Activated naive CD4-positive, alpha-beta T cell treated with Interleukin-2 at 50 U/mL for 16 hours (primary cell): ENCODE measurements at places on chromosomes 2 and 18.
A peak's percentile ranks its signal among the peaks of the same experiment; 100 is the strongest.

DNA sequence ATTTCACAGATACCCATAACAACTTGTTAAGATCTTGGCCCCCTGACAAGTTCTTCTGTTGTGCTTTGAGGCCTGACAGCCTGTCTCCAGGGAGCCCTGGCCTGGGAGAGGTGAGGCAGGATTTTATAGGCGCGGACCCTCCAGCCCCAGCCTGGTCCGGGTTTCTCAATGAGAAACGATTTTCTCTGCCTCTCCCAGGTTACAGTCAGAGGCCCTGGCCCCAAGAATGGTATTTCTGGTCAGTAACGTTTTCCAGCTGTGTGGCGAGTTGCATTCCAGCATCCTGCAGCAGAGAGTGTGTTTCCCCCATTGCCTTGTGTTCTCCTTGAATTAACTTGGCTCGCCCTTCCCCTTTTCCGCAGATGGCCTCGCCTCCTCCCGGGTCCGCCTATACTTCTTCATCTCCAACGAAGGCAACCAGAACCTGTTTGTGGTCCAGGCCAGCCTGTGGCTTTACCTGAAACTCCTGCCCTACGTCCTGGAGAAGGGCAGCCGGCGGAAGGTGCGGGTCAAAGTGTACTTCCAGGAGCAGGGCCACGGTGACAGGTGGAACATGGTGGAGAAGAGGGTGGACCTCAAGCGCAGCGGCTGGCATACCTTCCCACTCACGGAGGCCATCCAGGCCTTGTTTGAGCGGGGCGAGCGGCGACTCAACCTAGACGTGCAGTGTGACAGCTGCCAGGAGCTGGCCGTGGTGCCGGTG, 3.0 kb downstream of the INHBB start:
- no peak for DNase-seq

DNA sequence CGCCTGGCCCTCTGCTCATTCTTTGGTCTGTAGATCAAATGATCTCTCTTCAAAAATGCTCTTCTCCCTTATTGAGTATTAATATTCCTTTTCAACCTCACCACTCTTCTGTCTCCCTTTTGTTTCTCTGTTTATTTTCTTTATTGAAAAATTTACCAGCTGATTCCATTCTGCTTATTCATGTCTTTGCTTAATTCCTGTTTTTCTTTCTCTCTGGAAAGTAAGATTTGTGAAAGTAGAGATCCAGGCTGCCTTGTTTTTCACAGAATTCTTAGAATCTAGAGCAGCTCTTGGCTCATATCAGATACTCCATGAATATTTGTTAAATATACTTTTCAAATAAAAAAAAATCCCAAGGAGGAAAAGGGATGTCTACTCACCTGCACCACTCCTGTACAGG, 157.0 kb downstream of the DOCK10 start:
- DNase-seq: no peak

DNA sequence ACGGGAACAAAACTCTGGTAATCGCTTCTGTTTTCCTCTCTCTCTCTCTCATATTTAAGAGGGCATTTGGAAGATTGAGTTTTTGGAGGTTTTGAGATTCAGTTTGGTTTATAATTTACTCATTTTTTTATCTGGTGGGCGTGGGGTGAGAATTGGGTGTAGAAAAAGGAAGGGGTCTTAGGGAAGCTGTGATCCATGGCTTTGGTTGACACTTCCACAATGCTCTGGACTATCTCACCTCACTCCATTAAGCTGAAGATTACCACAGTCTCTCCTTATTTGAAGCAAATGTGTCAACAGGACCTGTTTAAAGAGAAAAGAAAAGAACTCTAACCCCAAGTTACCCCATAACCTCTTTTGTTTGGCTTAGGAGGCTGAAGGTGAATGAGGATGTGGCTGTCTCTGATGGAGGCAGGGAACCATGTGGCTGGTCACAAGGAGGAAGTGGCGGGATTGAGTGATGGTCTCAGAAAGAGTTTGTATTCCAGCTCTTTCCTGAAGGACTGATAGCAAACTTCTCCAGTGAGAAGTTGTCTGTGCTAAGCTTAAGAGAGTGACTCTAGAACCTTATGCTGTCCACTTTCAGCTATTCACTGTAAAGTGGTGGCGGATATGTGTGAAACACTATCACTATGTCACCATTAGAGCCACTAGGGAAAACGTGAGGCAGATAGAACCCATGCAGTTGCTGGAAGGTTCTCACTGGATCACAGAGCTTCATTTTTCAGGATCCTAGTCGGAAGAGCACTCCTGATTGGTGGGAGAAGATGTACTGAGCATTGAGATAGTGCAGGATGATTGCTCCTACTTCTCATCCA, 934 bp downstream of the ZNF804A start:
- no peak for DNase-seq

DNA sequence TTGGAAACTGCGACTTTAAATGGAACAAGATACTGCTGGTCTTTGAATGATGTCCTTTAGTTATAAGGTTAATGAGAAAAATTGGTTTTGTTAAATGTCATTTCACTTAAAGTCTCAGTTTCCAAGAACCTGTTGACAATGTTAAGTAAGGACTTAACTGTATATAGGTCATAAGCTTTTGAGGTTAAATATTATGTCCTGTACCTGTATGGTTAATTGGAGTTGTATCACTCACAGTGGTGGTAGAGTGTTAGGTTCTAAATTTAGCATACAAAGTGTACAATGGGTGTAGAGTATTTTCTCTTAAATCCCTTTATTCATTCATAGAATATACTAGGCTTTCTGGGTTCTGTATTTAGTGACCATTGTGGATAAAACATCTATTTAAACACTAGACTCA, 110.2 kb downstream of the HAUS1 start:
- no peak for DNase-seq

- DNase-seq: peak; percentile 50
Observed at GRCh38 chr18:13436576-13436975, 218.0 kb downstream of the LDLRAD4 start.

GRCh38 chr2:15798701-15799431, 141.5 kb upstream of the MYCN start:
- no peak for DNase-seq

DNA sequence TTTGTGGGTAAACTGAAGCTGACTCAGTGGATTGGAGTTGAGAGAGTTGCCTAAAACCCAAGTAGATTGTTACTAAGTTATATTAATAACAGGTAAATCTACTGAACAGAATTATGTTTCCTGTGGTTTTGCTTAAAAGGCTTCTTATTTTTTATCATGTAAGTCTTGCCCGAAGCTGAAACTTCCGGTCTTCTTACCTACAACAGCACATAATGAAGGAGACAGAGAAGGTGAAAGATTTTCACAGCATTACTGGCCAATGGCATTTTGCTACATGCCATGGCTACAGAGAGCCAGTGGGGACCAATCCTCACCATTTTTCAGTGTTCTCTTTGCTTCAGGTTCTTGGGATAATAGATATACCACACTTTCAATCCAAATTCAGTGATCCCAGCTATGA, 220.0 kb downstream of the ERBB4 start:
- no peak for DNase-seq

- DNase-seq: no peak
Observed at GRCh38 chr2:11678306-11678960, 8.4 kb upstream of the NTSR2 start.

DNA sequence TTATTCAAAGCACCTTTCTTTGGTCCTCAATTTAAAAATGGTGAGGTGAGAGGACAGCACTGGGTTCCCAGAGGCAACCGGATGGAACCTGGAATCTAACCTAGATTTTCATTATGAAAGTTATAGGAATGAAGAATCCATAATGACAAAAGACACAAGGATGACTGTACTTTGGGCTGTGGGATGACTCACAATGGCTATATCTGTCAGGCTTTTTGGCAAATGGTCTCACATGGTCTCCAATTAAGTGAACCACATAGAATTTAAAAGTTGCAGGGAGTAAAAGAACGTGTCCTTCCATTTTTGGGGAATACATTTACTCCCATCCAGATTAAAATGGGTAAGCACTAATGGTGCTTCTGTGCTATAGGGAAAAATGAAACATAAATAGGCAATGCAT, 31.8 kb upstream of the LYPD1 start:
- DNase-seq: no peak

DNA sequence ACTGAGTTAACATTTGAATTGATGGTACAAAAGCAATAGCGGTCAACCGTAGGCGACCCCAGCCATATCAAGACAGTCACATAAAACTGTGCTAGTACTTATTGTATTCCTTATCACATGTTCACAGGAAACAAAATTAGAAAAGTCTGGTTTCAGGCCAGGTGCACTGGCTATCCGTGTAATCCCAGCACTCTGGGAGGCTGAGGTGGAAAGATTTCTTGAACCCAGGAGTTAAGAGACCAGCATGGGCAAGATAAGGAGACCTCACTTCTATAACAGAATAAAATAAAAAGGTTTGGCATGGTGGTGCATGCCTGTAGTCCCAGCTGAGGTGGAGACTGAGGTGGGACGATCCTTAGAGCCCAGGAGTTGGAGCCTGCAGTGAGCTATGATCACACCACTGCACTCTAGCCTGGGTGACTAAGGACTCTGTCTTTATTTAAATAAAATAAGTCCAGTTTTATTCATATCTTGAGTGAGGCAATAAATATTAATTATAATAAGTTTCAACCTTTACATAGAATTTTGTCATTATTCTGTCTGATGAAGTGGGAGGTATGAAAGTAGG, 84.1 kb upstream of the RGPD4 start:
- DNase-seq: no peak

- DNase-seq: no peak
Observed at GRCh38 chr2:26687328-26687727, 5.2 kb upstream of the KCNK3 start.

- DNase-seq: no peak
Observed at GRCh38 chr2:10584242-10584753, 105.5 kb downstream of the NOL10 start.

DNA sequence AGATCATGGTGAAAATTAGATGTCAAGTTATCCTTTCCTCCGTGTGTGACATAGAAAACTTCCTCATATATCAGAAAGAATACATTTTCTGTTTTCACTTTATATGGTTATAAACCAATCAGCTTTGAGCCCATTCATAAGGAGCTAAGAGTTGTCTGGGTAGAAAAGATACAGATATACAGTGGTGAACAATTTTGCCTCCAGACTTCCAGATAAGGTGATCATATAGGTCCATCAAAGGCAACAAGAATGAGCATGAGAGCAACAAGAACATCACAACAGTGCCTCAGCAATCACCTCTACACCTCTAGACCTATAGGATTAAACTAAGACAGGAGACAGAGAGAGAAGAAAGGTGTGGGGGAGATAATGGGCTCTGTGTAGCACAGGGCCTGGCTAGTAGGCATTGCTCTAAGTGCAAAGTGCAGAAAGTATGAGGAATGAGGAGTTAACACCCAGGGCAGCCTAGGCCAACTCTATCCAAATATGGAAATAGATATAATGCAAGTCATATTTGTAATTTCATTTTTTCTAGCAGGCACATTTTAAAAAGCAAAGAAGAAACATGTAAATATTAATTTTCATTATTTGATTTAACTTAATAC, 8.3 kb downstream of the TNP1 start:
- DNase-seq: no peak

GRCh38 chr2:10237392-10238321, 65.0 kb upstream of the HPCAL1 start:
- DNase-seq: no peak

- DNase-seq: no peak
Observed at GRCh38 chr18:21763846-21764646, 23.5 kb downstream of the MIB1 start.

DNA sequence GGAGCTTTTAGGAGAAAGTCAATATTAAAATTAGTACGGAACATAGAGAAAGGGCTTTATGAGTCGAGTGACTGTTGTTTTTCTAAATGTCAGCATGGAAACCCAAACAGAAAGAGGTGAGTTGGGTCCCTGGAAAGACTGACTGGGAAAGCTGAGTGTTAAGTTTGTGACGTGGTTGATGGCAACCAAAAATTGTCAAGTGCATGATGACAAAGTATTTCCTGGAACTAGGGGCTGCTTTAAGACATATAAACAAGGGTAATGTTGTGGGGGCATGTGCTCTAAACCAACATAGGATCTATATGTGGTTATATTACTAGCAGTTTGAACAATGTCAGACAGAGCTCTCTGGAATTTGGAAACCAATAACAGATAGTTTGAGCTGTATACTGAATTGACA, 50.9 kb upstream of the GPD2 start:
- DNase-seq: peak; percentile 8

GRCh38 chr18:63098018-63098981, 221.3 kb downstream of the BCL2 start:
- peak; percentile 23 for DNase-seq

GRCh38 chr2:219543596-219544358, at the start of the genes CHPF and TMEM198:
Gene CHPF (minus strand): TSS chr2:219543809. CDS start chr2:219543538, 271 bp downstream.
Gene TMEM198 (plus strand): TSS chr2:219544028. CDS start chr2:219544728, 700 bp downstream.
- peak; percentile 95 for DNase-seq

DNA sequence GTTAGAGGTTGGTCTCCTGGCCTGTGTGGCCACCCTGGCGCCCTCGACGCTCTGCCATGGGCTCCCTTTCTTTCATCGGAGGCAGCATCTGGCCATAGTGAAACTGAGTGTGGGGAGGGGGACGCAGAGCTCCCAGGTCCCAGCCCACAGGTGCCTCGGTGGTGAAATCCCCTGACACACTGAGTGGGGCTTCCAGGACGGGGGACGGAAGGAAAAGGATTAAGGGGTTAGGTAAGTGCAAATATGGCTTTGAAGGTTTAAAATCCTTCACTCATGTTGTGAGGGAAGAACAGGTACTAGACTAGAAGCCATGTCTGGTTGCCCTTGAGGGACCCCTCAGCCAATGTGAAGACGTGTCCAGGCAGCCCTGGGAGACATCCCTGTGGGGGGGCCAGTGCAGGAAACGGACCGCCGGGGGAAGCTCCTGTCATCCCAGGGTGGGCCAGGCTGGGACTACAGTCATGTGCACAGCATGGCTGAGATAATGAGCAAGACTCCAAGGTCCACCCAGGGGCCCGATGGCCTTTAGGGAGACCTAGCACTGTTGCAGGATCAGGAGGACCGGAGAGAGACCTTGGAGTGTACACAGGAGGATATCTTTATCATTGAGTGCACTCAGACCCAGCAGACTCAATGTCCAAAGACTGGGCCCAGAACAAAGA, 36.3 kb downstream of the RTP5 start:
- DNase-seq: no peak

GRCh38 chr18:62857263-62857976, 142.1 kb downstream of the PHLPP1 start:
- no peak for DNase-seq

DNA sequence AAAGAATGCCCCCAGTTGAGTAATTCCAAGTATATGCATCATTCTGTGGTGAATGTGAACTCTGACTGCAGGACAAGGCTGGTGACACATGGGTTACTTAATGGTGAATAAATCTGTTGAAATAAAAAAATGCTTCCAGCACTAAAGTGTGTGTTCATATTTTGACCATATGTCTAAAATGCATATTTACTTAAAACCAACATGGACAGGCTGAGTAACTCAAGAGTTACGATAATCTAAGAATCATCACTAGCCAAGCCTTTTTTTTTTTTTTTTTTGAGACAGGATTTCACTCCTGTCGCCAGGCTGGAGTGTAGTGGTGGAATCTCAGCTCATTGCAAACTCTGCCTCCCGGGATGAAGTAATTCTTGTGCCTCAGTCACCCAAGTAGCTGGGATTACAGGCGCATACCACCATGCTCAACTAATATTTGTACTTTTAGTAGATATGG, 47.1 kb upstream of the CCBE1 start:
- no peak for DNase-seq

- DNase-seq: peak; percentile 10
Observed at GRCh38 chr18:21682371-21683051, 22.1 kb downstream of the ABHD3 start.

GRCh38 chr2:173715441-173715840, 249.7 kb downstream of the SP3 start:
- no peak for DNase-seq

GRCh38 chr2:234427081-234428061, 69.5 kb downstream of the ARL4C start:
- peak; percentile 15 for DNase-seq
